Activated CD4-positive, alpha-beta memory T cell treated with anti-CD3 and anti-CD28 coated beads for 36 hours (primary cell): ENCODE measurements at places on chromosomes 6 and 20. TPM values are rescaled to one million over a fixed set of nuclear protein-coding genes. Genes with fewer than 3 reads are reported as not detected.

GRCh38 chr6:14305131-14305530 lies 187.6 kb downstream of the CD83 start:
- no peaks in the 10 kb centered on the region for H3K27me3 ChIP-seq
- no peak overlapping the region for H3K27ac ChIP-seq
- no peaks in the 10 kb centered on the region for H3K36me3 ChIP-seq
- no peak overlapping the region for H3K4me3 ChIP-seq

DNA sequence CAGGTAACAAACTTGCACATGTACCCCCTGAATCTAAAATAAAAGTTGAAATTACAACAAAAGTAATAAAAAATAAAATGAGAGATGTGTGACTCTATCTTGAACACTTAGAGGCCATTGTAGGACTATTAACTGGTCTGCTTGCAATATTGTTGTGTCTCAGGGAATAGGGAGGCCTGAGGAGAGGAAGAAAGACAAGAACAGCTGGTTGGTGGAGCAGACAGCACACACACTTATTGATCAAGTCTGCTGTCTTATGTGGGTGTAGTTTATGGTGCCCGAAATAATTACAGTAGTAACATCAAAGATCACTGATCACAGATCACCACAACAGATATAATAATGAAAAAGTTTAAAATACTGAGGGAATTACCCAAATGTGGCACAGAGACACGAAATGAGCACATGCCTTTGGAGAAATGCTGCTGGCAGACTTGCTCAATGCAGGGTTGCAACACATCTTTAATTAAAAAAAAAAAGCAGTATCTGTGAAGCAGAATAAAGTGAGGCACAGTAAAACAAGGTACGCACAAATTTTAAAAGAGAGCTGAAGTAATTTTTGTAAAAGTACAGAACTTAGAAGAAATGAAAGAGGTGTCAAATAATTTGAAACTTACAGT lies 110.1 kb upstream of the HDAC2 start:
- H3K4me1 ChIP-seq = no peaks in the 10 kb centered on the region
- DNase-seq = no peak
- no peaks in the 10 kb centered on the region for H3K36me3 ChIP-seq
- H3K27me3 ChIP-seq = peaks cover 2% of the 10 kb centered on the region
- no peak overlapping the region for H3K27ac ChIP-seq

DNA sequence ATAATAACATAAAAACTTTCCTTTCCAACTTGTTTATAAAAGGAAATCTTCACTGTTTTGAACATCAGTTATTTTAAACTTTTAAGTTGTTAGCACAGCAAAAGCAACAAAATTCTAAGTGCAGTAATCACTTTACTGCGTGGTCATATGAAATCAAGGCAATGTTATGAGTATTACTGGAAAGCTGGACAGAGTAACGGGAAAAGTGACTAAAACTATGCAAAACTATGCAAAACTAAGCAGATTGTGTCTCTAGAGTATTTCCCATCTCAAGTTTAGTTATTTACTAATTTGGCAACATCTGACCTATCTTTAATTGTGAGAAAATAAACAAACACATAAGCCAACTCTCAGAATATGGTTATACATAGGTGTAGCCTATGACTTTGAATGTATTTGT lies 10.9 kb upstream of the ANKEF1 start:
- no peak overlapping the region for H3K4me3 ChIP-seq
- peaks cover 25% of the 10 kb centered on the region for H3K27me3 ChIP-seq
- H3K27ac ChIP-seq = no peak overlapping the region
- no peaks in the 10 kb centered on the region for H3K4me1 ChIP-seq

- no peak overlapping the region for H3K4me3 ChIP-seq
- H3K27ac ChIP-seq = no peak overlapping the region
- H3K4me1 ChIP-seq = peaks cover 2% of the 10 kb centered on the region
- peak; percentile 70 for DNase-seq
These were observed 68.0 kb downstream of the PLAGL1 start for GRCh38 chr6:143940011-143940597.

GRCh38 chr6:16752206-16752866 lies 8.9 kb downstream of the ATXN1 start:
- H3K4me3 ChIP-seq = no peak overlapping the region
- no peaks in the 10 kb centered on the region for H3K27me3 ChIP-seq
- peaks cover 81% of the 10 kb centered on the region for H3K4me1 ChIP-seq
- peaks cover 35% of the 10 kb centered on the region for H3K36me3 ChIP-seq

- no peak overlapping the region for H3K27ac ChIP-seq
- no peak overlapping the region for H3K4me3 ChIP-seq
- no peaks in the 10 kb centered on the region for H3K4me1 ChIP-seq
- no peaks in the 10 kb centered on the region for H3K36me3 ChIP-seq
- DNase-seq = no peak
These were observed 949.7 kb downstream of the HACE1 start for GRCh38 chr6:103910018-103910417.

GRCh38 chr6:41836022-41836659 lies 48.6 kb downstream of the TOMM6 start:
- no peaks in the 10 kb centered on the region for H3K4me1 ChIP-seq
- H3K4me3 ChIP-seq = no peak overlapping the region
- no peak overlapping the region for H3K27ac ChIP-seq

DNA sequence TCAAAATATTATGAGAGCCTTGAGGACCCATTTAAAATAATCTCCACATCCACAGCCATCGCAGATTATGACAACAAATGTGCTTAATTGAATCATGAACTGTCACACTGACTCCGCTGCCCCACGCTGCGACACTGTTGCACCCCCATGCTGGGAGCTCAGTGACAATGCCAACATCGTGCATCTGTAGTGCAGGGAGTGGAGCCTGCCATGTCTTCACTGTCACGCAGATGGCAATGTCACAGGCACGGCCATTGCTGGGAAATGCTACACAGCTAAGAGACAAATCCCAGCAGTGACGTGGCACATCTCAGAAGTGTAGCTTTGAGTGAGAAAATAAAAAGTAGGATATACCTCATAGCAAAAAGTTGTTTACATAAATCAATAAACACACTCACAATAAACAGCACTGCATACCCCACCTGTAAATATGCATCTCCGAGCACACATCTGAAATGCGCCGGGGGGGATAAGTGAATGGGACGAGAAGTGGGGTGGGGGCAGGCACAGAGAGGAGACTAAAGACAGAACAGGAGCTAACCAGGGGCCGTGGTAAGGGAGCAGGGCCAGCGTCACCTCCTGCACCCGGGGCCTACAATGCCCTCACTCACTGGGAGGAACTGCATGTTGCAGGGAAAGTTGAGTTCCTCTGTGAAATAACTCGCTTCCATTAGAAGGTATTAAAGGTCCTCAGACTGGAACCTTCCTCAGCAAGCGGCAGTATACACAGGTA lies 349.9 kb downstream of the THBS2 start:
- H3K27me3 ChIP-seq = no peaks in the 10 kb centered on the region
- DNase-seq = no peak
- peaks cover 3% of the 10 kb centered on the region for H3K4me1 ChIP-seq
- no peak overlapping the region for H3K27ac ChIP-seq
- no peak overlapping the region for H3K4me3 ChIP-seq

DNA sequence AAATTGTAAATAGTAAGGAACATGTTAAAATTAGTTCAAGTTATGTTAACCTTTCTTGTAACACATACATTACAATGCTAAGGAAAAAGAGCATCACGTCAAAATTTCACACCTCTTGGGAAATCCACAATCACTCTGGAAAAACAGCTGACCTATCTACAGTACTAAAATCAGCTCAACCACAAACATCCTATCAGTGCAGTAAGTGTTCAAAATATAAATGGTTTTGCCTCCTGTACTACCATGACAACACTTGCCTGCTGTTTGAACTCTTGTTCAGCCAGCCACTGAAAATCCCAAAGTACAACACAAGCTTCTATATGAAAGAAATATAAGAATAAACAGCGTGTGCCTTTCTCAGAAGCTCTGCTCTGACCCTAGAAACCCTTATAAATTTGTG lies 83.5 kb upstream of the PLN start:
- DNase-seq = no peak
- peaks cover 15% of the 10 kb centered on the region for H3K4me1 ChIP-seq
- no peaks in the 10 kb centered on the region for H3K27me3 ChIP-seq
- H3K27ac ChIP-seq = no peak overlapping the region
- no peak overlapping the region for H3K4me3 ChIP-seq

- no peak overlapping the region for H3K4me3 ChIP-seq
- DNase-seq = no peak
- no peaks in the 10 kb centered on the region for H3K27me3 ChIP-seq
- no peaks in the 10 kb centered on the region for H3K4me1 ChIP-seq
These were observed 39.5 kb downstream of the PIGU start for GRCh38 chr20:34637245-34638038.

DNA sequence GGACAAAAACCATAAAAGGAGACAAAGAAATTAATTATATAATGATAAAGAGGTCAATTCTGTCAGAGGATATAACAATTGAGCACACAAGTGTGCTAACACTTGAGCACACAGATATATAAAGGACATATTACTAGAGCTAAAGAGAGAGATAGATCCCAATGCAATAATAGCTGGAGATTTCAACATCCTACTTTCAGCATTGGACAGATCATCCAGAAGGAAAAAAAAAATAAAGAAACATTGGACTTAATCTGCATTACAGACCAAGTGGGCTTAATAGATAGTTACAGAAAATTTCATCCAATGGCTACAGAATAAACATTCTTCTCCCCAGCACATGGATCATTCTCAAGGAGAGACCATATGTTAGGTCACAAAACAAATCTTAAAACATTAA lies 9.9 kb downstream of the VNN1 start:
- no peaks in the 10 kb centered on the region for H3K36me3 ChIP-seq
- no peak overlapping the region for H3K4me3 ChIP-seq
- peaks cover 16% of the 10 kb centered on the region for H3K27me3 ChIP-seq
- H3K27ac ChIP-seq = no peak overlapping the region

GRCh38 chr6:21665392-21666200 lies 72.0 kb downstream of the SOX4 start:
- no peak overlapping the region for H3K4me3 ChIP-seq
- no peak for DNase-seq
- no peaks in the 10 kb centered on the region for H3K36me3 ChIP-seq
- peaks cover 58% of the 10 kb centered on the region for H3K27me3 ChIP-seq

DNA sequence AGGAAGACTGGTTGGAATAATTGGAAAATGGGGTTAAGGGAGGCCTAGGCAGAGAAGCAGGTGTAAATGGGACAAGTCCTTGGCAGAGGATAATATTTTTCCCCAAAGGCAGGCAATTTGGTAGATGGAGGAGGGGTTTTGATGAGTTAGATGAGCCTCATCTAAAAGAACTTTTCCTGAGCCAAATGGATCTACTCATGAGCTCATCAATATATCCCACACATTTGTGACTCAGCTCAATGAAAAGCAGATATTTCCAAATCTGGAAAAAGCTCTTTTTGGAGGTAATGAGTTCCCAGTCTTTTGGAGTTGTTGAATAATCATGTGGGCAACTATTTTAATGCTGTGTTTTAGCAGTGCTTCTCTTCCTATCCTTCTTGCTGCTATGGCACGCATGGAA lies 685.5 kb upstream of the CITED2 start:
- DNase-seq = no peak
- peaks cover 6% of the 10 kb centered on the region for H3K27me3 ChIP-seq
- H3K36me3 ChIP-seq = no peaks in the 10 kb centered on the region
- H3K4me1 ChIP-seq = no peaks in the 10 kb centered on the region
- H3K27ac ChIP-seq = no peak overlapping the region

- no peak overlapping the region for H3K4me3 ChIP-seq
- H3K27me3 ChIP-seq = no peaks in the 10 kb centered on the region
- H3K4me1 ChIP-seq = no peaks in the 10 kb centered on the region
- H3K27ac ChIP-seq = no peak overlapping the region
- no peaks in the 10 kb centered on the region for H3K36me3 ChIP-seq
These were observed 178.9 kb downstream of the MMUT start for GRCh38 chr6:49284180-49284579.

DNA sequence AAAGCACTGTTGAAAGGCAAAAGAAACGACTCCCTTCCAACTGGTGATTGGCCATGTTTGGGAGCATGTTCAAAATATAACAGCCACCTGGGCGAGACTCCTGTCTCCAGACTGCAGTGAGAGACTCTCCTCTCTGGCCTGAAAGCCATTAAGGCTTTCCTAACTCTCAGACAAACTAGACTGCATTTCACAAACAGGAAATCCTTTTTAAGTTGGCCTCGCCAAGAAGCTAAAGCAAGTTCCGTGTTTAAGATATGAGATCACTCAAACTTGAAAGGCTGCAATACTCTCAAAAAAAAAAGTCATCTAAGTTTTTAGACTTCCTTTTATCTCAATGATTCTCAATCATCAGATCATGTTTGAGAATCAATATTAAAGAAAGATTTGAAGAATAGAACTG lies 117.0 kb downstream of the TFAP2A start:
- H3K27ac ChIP-seq = no peak overlapping the region
- no peak overlapping the region for H3K4me3 ChIP-seq
- peaks cover 4% of the 10 kb centered on the region for H3K27me3 ChIP-seq
- DNase-seq = no peak
- no peaks in the 10 kb centered on the region for H3K36me3 ChIP-seq
- no peaks in the 10 kb centered on the region for H3K4me1 ChIP-seq

DNA sequence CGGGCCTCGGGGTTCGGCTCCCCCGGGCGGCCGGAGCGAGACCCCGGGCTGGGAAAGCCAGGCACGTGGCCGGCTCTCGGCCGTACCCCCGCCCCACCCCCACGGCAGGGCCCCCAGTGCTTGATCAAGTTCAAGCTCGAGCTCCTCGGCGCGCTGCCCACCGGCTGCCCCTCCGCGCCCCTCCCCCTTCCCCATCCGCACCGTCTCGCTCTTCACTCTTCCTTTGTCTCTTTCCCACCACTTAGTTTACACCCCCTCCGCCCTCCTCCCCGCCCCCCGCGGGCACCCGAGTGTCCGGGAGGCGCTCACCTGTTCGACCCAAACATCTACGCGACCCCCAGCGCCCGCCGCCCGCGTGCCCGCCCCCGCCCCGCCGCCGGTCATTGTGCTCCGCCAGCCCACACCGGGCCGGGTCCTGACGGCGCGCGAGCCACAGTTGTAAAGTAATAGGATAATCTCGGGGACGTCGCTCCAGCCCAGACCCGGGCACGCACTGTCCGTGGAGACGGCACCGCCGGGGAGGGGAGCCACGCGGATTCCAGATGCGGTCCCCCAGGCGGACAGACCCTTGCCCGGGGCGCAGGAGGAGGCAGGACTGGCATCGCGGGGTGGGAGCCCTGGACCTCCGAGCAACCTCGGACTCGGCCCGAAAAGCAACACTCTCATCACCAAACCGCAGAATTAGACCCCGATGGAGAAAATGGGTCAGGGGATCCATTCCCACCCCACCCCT lies 100.7 kb downstream of the NOL4L start:
- peak overlapping the region; percentile 86 for H3K4me3 ChIP-seq
- peaks cover 5% of the 10 kb centered on the region for H3K36me3 ChIP-seq
- peak; percentile 42 for DNase-seq
- H3K27ac ChIP-seq = peak overlapping the region; percentile 49

- peak; percentile 67 for DNase-seq
- peaks cover 8% of the 10 kb centered on the region for H3K4me1 ChIP-seq
- H3K27me3 ChIP-seq = peaks cover 9% of the 10 kb centered on the region
- H3K36me3 ChIP-seq = peaks cover 4% of the 10 kb centered on the region
- peak within 1 kb of the TSS; percentile 80 for H3K4me3 ChIP-seq
These were observed at the start of gene DLK2 for GRCh38 chr6:43455531-43456428. TSS of gene DLK2 (minus strand) at chr6:43455548. CDS start at chr6:43454825, 723 bp downstream.

GRCh38 chr6:170152124-170152926 lies 138.6 kb downstream of the DLL1 start:
- peaks cover 15% of the 10 kb centered on the region for H3K4me1 ChIP-seq
- DNase-seq = no peak
- no peaks in the 10 kb centered on the region for H3K36me3 ChIP-seq

GRCh38 chr6:6635291-6635690 lies 46.8 kb downstream of the LY86 start:
- H3K36me3 ChIP-seq = no peaks in the 10 kb centered on the region
- H3K4me3 ChIP-seq = no peak overlapping the region
- H3K27ac ChIP-seq = no peak overlapping the region
- no peaks in the 10 kb centered on the region for H3K27me3 ChIP-seq

GRCh38 chr6:135025775-135026174 lies 28.8 kb downstream of the HBS1L start:
- no peaks in the 10 kb centered on the region for H3K27me3 ChIP-seq
- peaks cover 54% of the 10 kb centered on the region for H3K4me1 ChIP-seq
- no peak overlapping the region for H3K4me3 ChIP-seq
- H3K27ac ChIP-seq = no peak overlapping the region
- no peak for DNase-seq

Gene XKR7
- not detected for total RNA-seq
